ENCODE measurements at places on chromosomes 16 and 17. TPM values are rescaled to one million over a fixed set of nuclear protein-coding genes. Genes with fewer than 3 reads are reported as not detected.

SDR42E1 gene
- 1.2 TPM for total RNA-seq

GGT6 gene
- total RNA-seq = 0.08 TPM

FBXW10B gene
- total RNA-seq = 3.5 TPM

FBXO39 gene
- not detected for total RNA-seq

ARHGDIG gene
- 2.9 TPM for total RNA-seq

ZNF232 gene
- total RNA-seq = 5.0 TPM

CDRT15 gene
- total RNA-seq = not detected

KRT39 gene
- total RNA-seq = not detected

KRT14 gene
- total RNA-seq = 0.20 TPM

EXOC3L1 gene
- 0.03 TPM for total RNA-seq

CDH13 gene
- 0.01 TPM for total RNA-seq

TCF25 gene
- 68.4 TPM for total RNA-seq

PRSS36 gene
- total RNA-seq = 0.91 TPM

DUSP3 gene
- total RNA-seq = 62.4 TPM

TBC1D3C gene
- 0.06 TPM for total RNA-seq

SHMT1 gene
- total RNA-seq = 45.8 TPM

MRC2 gene
- total RNA-seq = 57.5 TPM

CCT6B gene
- 1.9 TPM for total RNA-seq

MPHOSPH6 gene
- total RNA-seq = 35.0 TPM

IGFALS gene
- 0.07 TPM for total RNA-seq

KRT9 gene
- total RNA-seq = not detected

TOX3 gene
- total RNA-seq = 0.10 TPM

CLDN7 gene
- total RNA-seq = 0.65 TPM

DHRS7C gene
- total RNA-seq = not detected

MYH3 gene
- 1.0 TPM for total RNA-seq

PKD1 gene
- total RNA-seq = 50.2 TPM

SMARCD2 gene
- 50.3 TPM for total RNA-seq

KRTAP9-8 gene
- total RNA-seq = not detected

CPHXL2 gene
- total RNA-seq = not detected

KCNG4 gene
- total RNA-seq = not detected

Measured in A549 treated with DMSO at 1 μM for 4 hours (cell line).